ENCODE measurements at places on chromosomes 16 and 17. TPM values are rescaled to one million over a fixed set of nuclear protein-coding genes. Genes with fewer than 3 reads are reported as not detected.

GRCh38 chr17:56724664-56725063 lies 109.1 kb downstream of the C17orf67 start:
- DNase-seq = no peak

GRCh38 chr17:30520882-30521281 lies 43.7 kb downstream of the GOSR1 start:
- no peak for DNase-seq

GRCh38 chr17:59800530-59800942 lies 92.2 kb downstream of the TUBD1 start:
- DNase-seq = no peak

GRCh38 chr17:82910041-82910481 lies 70.2 kb upstream of the ZNF750 start:
- no peak for DNase-seq

GRCh38 chr16:50836121-50836621 lies 94.3 kb downstream of the CYLD start:
- no peak for DNase-seq

DNA sequence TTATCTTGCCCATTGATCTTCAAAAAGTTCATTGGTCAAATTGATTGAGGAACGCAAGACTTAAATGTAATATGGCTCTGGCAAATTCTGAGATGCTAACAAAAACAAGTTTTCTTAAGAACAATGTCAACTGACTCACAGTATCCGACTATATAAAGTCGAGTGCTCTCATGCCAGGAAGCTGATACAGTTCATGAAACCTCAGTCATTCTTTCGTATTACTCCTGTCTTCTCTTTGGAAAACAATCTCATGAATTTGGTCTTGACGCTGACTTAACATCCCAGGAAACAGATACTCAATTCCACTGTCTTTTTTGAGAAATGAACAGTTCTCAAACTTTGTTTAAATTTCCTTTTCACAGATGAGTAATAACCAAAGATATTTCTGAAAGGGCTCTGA lies 704.9 kb downstream of the MAF start:
- DNase-seq = no peak

- DNase-seq = no peak
These were observed 68.8 kb downstream of the ITFG1 start for GRCh38 chr16:47392081-47392480.

OXLD1 gene
- polyA plus RNA-seq = 13.4 TPM

CLDN7 gene
- polyA plus RNA-seq = 0.84 TPM

MYH13 gene
- polyA plus RNA-seq = not detected
